SJSA1 (cell line): ENCODE measurements at places on chromosomes 5 and 9. TPM values are rescaled to one million over a fixed set of nuclear protein-coding genes. Genes with fewer than 3 reads are reported as not detected.

DNA sequence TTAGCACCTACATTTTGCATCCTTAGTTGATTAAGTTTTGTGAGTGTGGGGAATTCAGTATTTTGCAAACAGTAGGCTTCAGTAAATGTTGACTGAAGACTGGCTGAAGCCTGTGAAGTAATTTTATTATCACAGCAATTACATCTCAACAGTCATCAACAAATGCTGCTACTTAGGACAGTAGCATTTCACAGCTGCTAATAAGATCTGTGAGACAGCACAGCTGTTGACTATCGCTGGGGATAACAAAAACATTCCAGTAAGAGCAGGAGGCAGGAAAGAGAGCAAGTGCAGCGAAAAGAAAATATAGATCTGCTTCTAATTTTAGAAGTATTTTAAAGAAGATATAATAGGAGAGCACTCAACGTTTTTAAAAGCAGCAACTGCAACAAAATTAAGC is 117.3 kb upstream of the FGF10 start:
- H3K36me3 ChIP-seq: no peaks in the 10 kb centered on the region
- DNase-seq: no peak
- no peaks in the 10 kb centered on the region for H3K4me1 ChIP-seq

DNA sequence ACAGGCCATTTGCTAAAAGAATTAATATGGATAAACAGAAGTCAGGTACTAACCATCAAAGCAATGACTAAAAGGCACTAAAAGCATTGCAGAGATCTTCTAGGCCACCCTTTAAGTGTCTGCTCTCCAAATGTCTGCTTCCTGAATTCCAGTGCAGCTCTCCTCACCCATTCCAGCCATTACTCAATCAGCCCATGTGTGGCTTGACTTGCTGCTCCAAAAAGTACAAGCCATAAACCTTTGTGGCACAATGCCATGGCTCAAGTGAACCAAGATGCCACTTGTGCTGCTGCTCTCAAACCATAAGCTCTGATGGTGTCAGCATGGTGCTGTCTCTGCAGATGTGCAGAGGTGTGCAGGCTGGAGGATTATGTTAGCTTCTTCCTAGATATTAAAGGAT is 290.2 kb upstream of the POU5F2 start:
- H3K27ac ChIP-seq: no peak overlapping the region
- H3K27me3 ChIP-seq: no peaks in the 10 kb centered on the region
- no peak for DNase-seq
- H3K4me1 ChIP-seq: no peaks in the 10 kb centered on the region

DNA sequence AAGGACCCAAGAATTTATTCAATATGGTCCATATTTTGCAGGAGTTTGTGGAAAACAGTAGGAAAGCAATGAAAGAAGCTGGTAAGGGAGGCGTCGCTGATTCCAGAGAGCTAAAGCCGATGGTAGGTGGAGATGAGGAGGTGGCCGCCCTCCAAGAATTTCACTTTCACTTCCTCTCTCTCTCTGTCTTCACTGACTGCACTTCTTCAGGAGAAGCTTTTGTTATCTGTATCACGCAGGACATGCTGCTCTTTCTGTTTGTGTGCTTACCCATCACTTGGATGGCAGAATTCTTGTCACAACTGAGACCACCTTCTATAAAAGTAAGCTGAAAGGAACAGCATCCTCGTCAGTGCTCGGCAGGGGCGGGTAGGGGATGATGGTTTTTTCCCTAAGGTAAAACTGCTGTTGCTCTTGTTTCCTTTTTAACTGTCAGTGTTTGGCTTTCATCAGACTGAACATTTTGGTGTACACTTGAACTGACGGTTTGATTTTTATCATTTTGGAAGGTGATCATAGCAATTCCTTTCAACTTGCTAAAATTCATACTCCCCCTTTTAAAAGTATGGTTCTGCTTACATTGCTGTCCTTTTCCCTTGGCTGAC is 62.4 kb upstream of the FSD1L start:
- DNase-seq: peak; percentile 52
- H3K4me3 ChIP-seq: peak overlapping the region; percentile 37
- peaks cover 7% of the 10 kb centered on the region; the same call in 1 of the 2 replicates for H3K4me1 ChIP-seq
- H3K36me3 ChIP-seq: 0 out of 2 replicates have a peak, but pooled peaks cover 4% of the 10 kb centered on the region
- 0 out of 2 replicates have a peak overlapping the region, but pooled peaks have one; percentile 14 for H3K27ac ChIP-seq

DNA sequence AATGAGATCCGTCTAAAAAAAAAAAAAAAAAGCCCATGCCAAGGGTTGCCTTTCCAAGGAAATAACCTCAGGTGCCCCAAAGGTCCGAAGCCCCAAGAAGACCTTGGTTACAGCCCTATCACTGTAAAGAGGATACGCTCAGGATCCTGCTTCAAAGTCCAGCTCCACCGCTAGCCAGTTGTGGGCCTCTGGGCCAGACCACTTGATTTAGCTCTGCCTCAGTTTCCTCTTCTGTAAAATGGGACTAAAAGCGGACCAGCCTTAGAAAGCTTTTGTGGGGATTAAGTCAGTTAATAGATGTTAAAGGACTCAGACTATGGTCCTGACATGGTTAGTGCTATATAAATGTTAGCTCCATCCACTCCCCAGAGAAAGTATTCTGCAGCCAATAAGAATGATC is 48.7 kb upstream of the ORM1 start:
- no peak overlapping the region for H3K4me3 ChIP-seq
- DNase-seq: peak; percentile 21
- H3K36me3 ChIP-seq: no peaks in the 10 kb centered on the region; the same call in 1 of the 2 replicates
- no peaks in the 10 kb centered on the region for H3K27me3 ChIP-seq

DNA sequence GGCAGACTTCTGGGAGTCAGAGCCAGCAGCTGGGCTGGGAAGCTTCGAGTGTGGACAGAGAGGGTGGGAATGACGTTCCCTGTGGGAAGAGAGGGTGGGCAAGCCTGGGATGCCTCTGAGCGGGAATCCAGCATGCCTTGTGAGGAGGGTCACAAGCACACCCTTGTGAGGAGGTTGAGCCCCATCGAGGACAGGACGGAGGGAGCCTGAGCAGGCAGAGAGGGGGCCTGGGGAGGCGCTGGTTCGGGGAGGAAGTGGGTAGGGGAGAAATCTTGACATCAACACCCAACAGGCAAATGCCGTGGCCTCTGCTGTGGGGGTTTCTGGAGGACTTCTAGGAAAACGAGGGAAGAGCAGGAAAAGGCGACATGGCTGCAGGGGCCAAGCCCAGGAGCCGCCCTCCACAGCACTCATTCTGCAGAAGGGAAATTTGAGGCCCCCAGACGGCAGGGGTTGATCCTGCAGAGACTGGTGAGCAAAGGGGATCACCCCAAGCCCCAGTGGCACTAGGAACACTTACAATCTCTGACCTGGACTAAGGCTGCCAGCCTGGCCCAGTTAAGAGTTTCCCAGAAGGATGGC is 1.1 kb upstream of the IL13 start:
- peaks cover 11% of the 10 kb centered on the region for H3K4me1 ChIP-seq
- no peaks in the 10 kb centered on the region; the same call in none of the 2 replicates for H3K27me3 ChIP-seq
- peak overlapping the region; percentile 38; the same call in 1 of the 2 replicates for H3K4me3 ChIP-seq
- no peak overlapping the region for H3K27ac ChIP-seq
- DNase-seq: no peak

- DNase-seq: no peak
- H3K27ac ChIP-seq: no peak overlapping the region
Observed at GRCh38 chr5:69404659-69405330, 10.1 kb upstream of the MARVELD2 start.

GRCh38 chr9:6330958-6331634 is 2.9 kb downstream of the TPD52L3 start:
- H3K4me3 ChIP-seq: no peak overlapping the region
- H3K36me3 ChIP-seq: no peaks in the 10 kb centered on the region
- H3K4me1 ChIP-seq: no peaks in the 10 kb centered on the region
- no peak overlapping the region for H3K27ac ChIP-seq
- DNase-seq: no peak

- no peak overlapping the region for H3K4me3 ChIP-seq
- H3K27ac ChIP-seq: no peak overlapping the region
- H3K36me3 ChIP-seq: no peaks in the 10 kb centered on the region
- no peaks in the 10 kb centered on the region for H3K27me3 ChIP-seq
- DNase-seq: no peak
- H3K4me1 ChIP-seq: no peaks in the 10 kb centered on the region
Observed at GRCh38 chr5:73039082-73039481, 81.3 kb upstream of the TMEM171 start.

GRCh38 chr9:92140074-92140753 is 25.0 kb upstream of the SPTLC1 start:
- H3K4me3 ChIP-seq: no peak overlapping the region
- peak; percentile 74 for DNase-seq
- no peaks in the 10 kb centered on the region for H3K36me3 ChIP-seq
- no peak overlapping the region for H3K27ac ChIP-seq
- H3K4me1 ChIP-seq: peaks cover 18% of the 10 kb centered on the region

- no peak overlapping the region for H3K4me3 ChIP-seq
- H3K4me1 ChIP-seq: peaks cover 62% of the 10 kb centered on the region
- peak overlapping the region; percentile 45 for H3K27ac ChIP-seq
- H3K36me3 ChIP-seq: peaks cover 80% of the 10 kb centered on the region
Observed at GRCh38 chr5:157563373-157563928, 12.1 kb downstream of the ADAM19 start.

DNA sequence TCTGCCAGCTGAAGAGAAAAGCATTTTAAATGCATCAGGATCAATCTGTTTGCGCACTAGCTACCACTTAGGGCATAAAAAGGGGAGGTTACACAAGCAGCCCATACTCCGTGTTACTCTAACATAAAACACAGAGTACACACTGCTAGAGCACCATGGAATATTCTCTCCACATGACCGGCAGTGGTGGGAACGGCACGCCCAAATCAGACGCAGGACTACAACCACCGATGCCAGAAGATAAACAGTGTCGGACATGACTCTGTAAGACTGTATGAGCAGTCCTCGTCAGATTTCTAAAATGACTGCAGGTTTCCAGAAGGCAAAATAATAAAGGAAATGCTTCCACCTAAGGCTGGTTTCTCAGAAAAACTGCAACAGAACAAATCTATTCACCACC is 40.0 kb downstream of the CDK5RAP2 start:
- H3K4me1 ChIP-seq: no peaks in the 10 kb centered on the region
- peaks cover 53% of the 10 kb centered on the region for H3K36me3 ChIP-seq
- H3K27me3 ChIP-seq: no peaks in the 10 kb centered on the region
- no peak overlapping the region for H3K27ac ChIP-seq

- H3K4me3 ChIP-seq: peak overlapping the region; percentile 52
- peak; percentile 16 for DNase-seq
- H3K36me3 ChIP-seq: no peaks in the 10 kb centered on the region; the same call in 1 of the 2 replicates
- no peak overlapping the region for H3K27ac ChIP-seq
- peaks cover 36% of the 10 kb centered on the region for H3K4me1 ChIP-seq
Observed at GRCh38 chr9:126327714-126328185, 1.1 kb downstream of the MVB12B start.

GRCh38 chr9:114938687-114939575 is 8.5 kb upstream of the TNFSF8 start:
- H3K4me3 ChIP-seq: no peak overlapping the region
- no peaks in the 10 kb centered on the region for H3K4me1 ChIP-seq
- no peaks in the 10 kb centered on the region for H3K27me3 ChIP-seq
- no peaks in the 10 kb centered on the region for H3K36me3 ChIP-seq
- no peak overlapping the region for H3K27ac ChIP-seq
- DNase-seq: no peak

DNA sequence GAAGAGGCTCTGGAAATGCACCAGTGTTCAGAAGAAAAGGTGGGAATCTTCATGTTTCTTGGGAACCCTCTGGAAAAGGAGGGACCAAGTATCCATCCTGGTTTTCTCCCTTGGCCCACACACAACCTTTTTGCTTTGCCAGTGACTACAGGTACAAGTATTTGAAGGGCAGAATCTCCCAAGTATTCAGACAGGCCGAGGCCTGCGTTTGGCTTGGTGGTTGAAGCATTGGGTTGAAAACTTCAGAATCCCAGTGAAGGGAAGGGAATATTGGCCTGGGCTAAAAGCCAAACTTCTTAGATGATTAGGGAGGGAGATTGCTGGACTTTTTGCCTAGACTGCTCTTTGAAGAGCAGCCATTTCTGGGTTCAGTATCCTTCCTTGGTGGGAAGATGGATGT is 71.9 kb downstream of the UBAP1 start:
- H3K36me3 ChIP-seq: peaks cover 37% of the 10 kb centered on the region
- H3K27me3 ChIP-seq: no peaks in the 10 kb centered on the region
- DNase-seq: no peak
- peaks cover 16% of the 10 kb centered on the region for H3K4me1 ChIP-seq

GRCh38 chr5:21237461-21237860 is 1249.5 kb upstream of the CDH18 start:
- no peak overlapping the region for H3K4me3 ChIP-seq
- no peaks in the 10 kb centered on the region for H3K27me3 ChIP-seq
- no peak for DNase-seq

- H3K36me3 ChIP-seq: no peaks in the 10 kb centered on the region
- peak overlapping the region; percentile 15; the same call in 1 of the 2 replicates for H3K27ac ChIP-seq
- peaks cover 17% of the 10 kb centered on the region for H3K4me1 ChIP-seq
- no peaks in the 10 kb centered on the region for H3K27me3 ChIP-seq
- H3K4me3 ChIP-seq: no peak overlapping the region
Observed at GRCh38 chr5:72498284-72498683, 8.9 kb downstream of the ZNF366 start.

- no peaks in the 10 kb centered on the region for H3K27me3 ChIP-seq
- no peaks in the 10 kb centered on the region for H3K36me3 ChIP-seq
- peak overlapping the region; percentile 66 for H3K27ac ChIP-seq
- no peak for DNase-seq
- peak overlapping the region; percentile 66 for H3K4me3 ChIP-seq
- peaks cover 16% of the 10 kb centered on the region for H3K4me1 ChIP-seq
Observed at GRCh38 chr5:43313854-43314457, 744 bp upstream of the HMGCS1 start.

GRCh38 chr9:70601000-70601951 is 186.8 kb upstream of the KLF9 start:
- no peaks in the 10 kb centered on the region for H3K36me3 ChIP-seq
- H3K4me3 ChIP-seq: peak overlapping the region; percentile 15
- H3K27ac ChIP-seq: peak overlapping the region; percentile 96
- H3K27me3 ChIP-seq: no peaks in the 10 kb centered on the region
- peaks cover 29% of the 10 kb centered on the region for H3K4me1 ChIP-seq

- DNase-seq: no peak
- H3K36me3 ChIP-seq: no peaks in the 10 kb centered on the region
- H3K4me3 ChIP-seq: no peak overlapping the region
Observed at GRCh38 chr9:118736406-118736805, 632.8 kb downstream of the BRINP1 start.

GRCh38 chr9:111427186-111427585 is 57.0 kb downstream of the ECPAS start:
- H3K4me1 ChIP-seq: peaks cover 5% of the 10 kb centered on the region; the same call in 1 of the 2 replicates
- peaks cover 71% of the 10 kb centered on the region for H3K36me3 ChIP-seq
- DNase-seq: peak; percentile 22
- no peaks in the 10 kb centered on the region for H3K27me3 ChIP-seq

GRCh38 chr9:90175865-90176264 is 466.8 kb downstream of the DIRAS2 start:
- DNase-seq: no peak
- H3K27ac ChIP-seq: no peak overlapping the region
- no peaks in the 10 kb centered on the region for H3K27me3 ChIP-seq
- no peaks in the 10 kb centered on the region for H3K36me3 ChIP-seq

FAM153A gene
- total RNA-seq: not detected in 2 replicates

LCN15 gene
- not detected in 2 replicates for total RNA-seq

SH3PXD2B gene
- total RNA-seq: 23.2 and 32.3 TPM in 2 replicates

NAIP gene
- 4.2 and 5.6 TPM in 2 replicates for total RNA-seq

TEK gene
- total RNA-seq: 3.2 and 4.0 TPM in 2 replicates

SOWAHA gene
- not detected in 2 replicates for total RNA-seq

PLPPR1 gene
- not detected in 2 replicates for total RNA-seq

CIZ1 gene
- total RNA-seq: 38.2 and 38.8 TPM in 2 replicates

C5orf46 gene
- 4.3 TPM in 1 of 2 replicates, not detected in the other for total RNA-seq

TRIP13 gene
- total RNA-seq: 108 TPM in 2 replicates

SLC34A1 gene
- total RNA-seq: not detected in 2 replicates

UAP1L1 gene
- total RNA-seq: 3.4 and 5.6 TPM in 2 replicates

PCDHGB2 gene
- total RNA-seq: 3.8 TPM in 1 of 2 replicates, not detected in the other

GPSM1 gene
- total RNA-seq: 63.0 and 90.4 TPM in 2 replicates

DNAH5 gene
- total RNA-seq: 0.09 and 0.63 TPM in 2 replicates

LURAP1L gene
- total RNA-seq: 0.31 TPM in 1 of 2 replicates, not detected in the other

SLC6A18 gene
- not detected in 2 replicates for total RNA-seq

GBGT1 gene
- not detected in 2 replicates for total RNA-seq

CTXN3 gene
- total RNA-seq: not detected in 2 replicates

CDC25C gene
- 36.5 and 40.0 TPM in 2 replicates for total RNA-seq

S1PR3 gene
- total RNA-seq: 12.5 and 25.8 TPM in 2 replicates

PKD2L2 gene
- not detected in 2 replicates for total RNA-seq
